ENCODE measurements at places on chromosomes 1 and 21. TPM values are rescaled to one million over a fixed set of nuclear protein-coding genes. Genes with fewer than 3 reads are reported as not detected.

Gene KRTAP6-3
- not detected for total RNA-seq

Gene CASZ1
- total RNA-seq, result 9.5 TPM

Gene LRRC7
- total RNA-seq, result 0.29 TPM

Gene TMEM82
- not detected for total RNA-seq

Gene CELA2A
- total RNA-seq, result not detected

Gene TP53BP2
- total RNA-seq, result 35.2 TPM

Gene KPRP
- not detected for total RNA-seq

Gene LEPROT
- 41.4 TPM for total RNA-seq

Gene NR1I3
- total RNA-seq, result not detected

Gene LEFTY2
- total RNA-seq, result not detected

Gene FAM72C
- 11.0 TPM for total RNA-seq

Gene RPTN
- not detected for total RNA-seq

Gene TRIM67
- total RNA-seq, result not detected

Gene PTGER3
- total RNA-seq, result 10.0 TPM

Gene TRNAU1AP
- 54.3 TPM for total RNA-seq

Gene DIRAS3
- not detected for total RNA-seq

Gene LDLRAD1
- not detected for total RNA-seq

Gene TFAP2E
- 0.42 TPM for total RNA-seq

Gene KRTAP21-2
- total RNA-seq, result not detected

Gene CHI3L1
- total RNA-seq, result not detected

Gene IGSF3
- total RNA-seq, result 0.83 TPM

Gene LHX4
- not detected for total RNA-seq
